ENCODE measurements at places on chromosomes 2 and 18.

DNA sequence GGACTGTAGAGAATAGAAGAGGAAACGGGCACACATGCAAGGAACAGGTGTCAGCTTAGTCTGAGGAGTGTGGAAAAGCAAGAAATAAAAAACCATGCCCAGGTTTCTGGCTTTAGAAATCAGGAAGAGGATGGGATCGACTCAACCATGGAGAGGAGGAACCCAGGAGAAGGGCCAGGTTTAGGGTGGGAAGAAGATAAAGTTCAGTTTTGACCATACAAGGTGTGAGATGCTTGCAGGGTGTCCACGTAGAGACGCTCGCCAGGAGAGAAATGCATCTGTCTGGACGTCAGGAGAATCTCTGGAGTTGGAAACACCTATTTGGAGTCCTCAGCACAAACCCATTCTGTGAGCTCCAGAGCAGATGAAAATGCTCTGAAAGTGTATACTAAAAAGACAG lies 275.1 kb downstream of the CYRIA start:
- no peak for DNase-seq

GRCh38 chr2:225413786-225414185 lies 14.3 kb downstream of the NYAP2 start:
- DNase-seq: no peak

DNA sequence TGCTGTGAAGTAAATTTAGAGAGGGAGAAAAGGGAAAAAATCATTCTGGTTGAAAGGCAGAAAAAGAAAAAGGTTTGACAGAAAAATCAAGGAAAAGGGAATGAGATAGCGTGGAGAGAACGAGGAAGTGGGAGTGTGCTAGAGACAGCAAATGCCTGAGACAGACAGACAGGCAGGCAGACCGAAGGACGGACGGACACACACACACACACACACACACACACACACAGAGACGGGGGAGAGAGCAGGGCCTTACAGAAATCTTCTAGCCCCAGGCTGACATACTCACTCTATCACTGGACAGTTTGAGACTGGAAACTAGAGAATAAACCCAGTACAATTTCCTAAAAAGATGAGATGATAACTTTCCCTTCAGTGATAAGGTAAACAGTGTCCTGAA lies 238.4 kb downstream of the ZNF521 start:
- no peak for DNase-seq

- DNase-seq: no peak
Measured at GRCh38 chr2:239594019-239594771, 193.4 kb upstream of the HDAC4 start.

GRCh38 chr2:236642125-236642524 lies 72.5 kb downstream of the ACKR3 start:
- DNase-seq: no peak

DNA sequence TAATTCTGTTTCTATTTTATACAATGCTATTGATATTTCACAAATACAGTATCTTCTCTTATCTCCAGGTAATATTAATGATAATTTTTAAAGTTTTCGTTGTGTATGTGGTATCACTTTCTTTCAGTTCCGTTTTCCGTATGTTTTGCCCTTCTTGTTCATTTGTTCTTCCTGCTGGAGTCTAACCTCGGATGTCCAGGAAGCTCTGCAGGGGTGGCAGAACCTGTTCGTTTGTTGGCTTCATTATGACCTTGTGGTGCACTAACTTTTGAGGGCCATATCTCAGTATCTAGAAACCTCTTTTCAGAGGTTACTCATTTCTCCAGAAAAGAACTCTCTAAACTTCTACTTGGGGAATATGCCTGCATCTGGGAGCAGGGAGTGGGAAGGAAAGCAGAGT lies 134.5 kb downstream of the NBAS start:
- no peak for DNase-seq

GRCh38 chr2:169662744-169663143 lies 31.5 kb downstream of the CFAP210 start:
- no peak for DNase-seq

DNA sequence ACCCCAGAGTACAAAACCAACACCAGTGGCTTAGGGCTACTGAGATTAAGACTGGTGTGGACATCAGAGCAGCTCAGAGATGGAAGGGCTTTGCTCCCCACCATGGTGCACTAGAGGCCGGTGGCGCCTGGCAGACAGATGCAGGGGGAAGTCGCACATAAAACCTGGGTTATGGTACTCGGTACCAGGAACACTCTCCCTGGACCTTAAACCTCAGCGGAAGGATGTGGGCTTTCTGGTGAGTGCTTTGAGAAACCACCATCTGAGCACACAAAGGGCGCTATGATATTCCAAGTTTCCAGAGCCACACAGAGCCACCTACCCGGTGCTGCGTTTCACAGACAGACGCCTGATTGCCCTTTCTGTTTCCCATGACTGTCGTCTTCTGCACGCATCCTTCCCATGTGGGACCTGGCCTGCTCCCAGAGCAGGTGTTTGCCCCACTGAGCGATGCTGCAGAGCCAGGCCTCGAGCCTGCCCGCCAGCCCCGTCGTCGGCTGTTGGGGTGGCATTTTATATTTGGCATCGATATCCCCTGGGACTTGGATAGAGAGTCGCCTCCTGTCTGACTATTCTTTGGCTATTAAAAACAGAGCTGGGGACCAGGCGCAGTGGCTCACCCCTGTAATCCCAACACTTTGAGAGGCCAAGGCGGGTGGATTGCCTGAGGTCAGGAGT lies 89.5 kb upstream of the ODC1 start:
- no peak for DNase-seq

- DNase-seq: no peak
Measured at GRCh38 chr2:172811027-172811426, 75.4 kb downstream of the RAPGEF4 start.
